ENCODE measurements at places on chromosomes 12 and 14.

- DNase-seq, result no peak
These were observed 36.9 kb upstream of the AP4S1 start for GRCh38 chr14:30988509-30988908.

DNA sequence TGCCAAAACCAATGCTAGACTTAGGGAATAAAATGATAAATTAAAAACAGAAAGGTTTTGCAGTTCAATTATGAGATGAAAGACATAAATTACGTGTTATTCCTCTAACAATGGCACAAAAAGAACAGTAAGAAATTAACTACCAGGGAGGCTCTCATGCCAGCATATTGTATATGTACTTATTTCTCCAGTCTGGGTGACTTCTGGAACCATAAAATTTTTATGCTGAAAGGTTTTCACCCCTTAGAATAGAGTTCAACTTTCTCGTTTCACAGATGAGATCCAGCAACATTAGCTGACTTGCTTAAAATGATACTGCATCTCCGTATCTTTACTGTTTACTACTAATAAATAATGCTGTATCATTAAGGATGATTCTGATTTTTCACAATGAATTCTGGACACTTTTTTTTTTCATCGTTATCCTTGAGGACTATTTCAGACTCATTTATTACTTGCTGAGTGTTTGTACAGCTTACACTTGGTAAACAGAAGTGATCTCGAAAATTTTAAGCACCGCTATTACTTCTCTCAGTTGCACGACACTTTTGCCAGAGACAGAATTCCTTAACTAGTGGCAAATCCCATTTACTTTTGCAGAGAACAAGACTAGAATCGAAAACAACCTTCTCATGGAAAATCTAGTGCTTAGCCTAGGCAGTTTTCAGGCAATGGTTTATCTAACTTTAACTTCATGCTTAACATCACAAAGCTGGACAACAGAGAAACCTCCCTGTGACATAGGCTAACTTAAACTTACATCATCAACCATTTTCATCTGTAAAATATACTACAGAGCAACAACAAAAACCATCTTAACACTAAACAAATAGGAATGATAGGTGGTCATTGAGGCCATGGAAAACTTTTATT is 2.7 kb downstream of the RSRC2 start:
- DNase-seq, result no peak

- DNase-seq, result no peak
These were observed 10.2 kb upstream of the FLRT2 start for GRCh38 chr14:85519661-85520305.

- no peak for DNase-seq
These were observed 440.3 kb upstream of the RGS6 start for GRCh38 chr14:71491931-71492330.

GRCh38 chr14:97178781-97179180 is 381.6 kb downstream of the VRK1 start:
- DNase-seq, result no peak

DNA sequence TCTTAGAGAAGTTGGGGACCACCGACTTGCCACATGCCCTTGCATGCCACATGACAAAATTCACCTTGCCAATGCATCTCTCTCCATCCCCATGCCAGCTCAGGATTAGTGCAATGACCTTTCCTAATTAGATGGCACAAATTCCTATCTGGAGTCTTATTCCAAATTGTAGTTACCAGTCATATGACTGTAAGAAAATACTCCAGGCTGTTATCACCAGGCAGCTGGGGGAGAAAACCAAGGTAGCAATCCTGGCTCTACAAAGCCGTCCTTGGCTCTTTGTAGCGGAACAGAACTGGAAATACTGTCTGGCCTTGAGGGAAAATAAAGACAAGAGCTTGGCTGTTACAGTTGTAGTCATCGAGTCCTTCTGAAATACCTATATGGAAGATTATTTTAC is 208.5 kb upstream of the DIO2 start:
- DNase-seq, result no peak

DNA sequence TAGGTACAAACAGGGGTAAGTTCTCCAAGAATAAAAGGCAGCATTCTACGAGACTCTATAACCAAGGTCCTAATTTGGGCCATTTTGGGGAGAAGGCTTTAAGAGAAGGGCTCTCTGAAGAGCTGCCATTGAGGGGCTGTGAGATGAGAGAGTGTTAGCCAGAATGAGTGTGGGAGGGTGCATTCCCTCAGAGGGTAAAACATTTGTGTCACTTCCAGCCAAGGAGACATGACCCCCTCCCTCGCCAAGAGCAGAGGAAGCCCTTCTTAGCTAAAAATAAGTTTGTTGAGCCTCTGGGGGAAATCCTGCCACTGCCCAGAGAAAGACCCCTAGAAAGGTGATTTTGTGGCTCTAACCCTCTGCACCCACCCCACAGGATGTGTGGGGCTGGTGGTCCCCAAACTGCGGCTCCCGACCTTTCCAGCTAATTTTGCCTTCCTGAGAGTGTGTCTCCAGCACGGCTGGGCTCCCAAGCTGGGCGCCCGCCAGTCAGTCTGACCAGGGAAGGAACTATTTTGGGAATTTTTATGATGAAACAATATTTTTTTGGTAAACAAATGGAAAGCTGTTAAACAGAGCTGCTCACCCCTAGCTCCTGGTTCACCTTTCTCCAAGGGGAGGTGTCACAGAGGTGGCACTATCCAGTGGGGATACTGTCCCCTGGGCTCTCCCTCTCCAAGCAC is 65.9 kb upstream of the JDP2 start:
- DNase-seq, result no peak

DNA sequence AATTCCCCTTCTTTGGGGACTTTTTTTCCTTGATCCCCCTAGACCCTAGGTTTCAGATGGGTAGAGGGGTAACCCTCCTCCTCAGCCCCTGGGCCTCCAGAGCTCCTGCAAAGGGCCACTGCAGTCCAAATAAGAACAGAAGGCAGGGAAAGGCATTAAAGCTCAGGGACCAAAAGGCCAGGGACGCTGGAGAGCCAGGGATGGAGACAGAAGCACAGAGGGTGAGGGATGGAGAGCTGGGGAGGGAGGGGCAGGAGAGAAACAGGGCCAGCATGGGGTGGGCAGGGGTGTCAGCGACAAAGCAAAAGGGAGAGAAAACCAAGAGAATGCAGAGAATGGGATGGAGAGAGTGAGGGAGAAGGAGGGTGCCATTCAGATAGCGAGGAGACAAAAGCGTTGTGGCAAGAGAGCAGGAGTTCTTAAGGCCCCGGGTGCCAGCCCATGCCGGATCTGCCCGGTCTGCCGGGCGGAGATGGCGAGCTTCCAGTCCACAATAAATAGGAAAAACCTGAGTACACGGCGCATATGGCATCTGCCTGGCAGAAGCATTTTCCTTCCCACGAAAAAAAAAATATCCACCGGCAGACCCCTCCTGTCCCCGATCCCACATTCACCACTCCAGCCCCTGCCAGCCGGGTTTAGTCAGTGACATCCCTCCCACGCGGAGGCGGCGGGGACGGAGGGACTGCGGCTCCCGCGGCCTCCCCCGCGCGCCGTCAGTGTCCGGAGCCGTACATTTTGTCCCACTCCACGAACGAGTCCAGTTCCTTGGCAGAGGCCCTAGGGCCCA is 28.6 kb downstream of the FIGNL2 start:
- DNase-seq, result no peak

- peak; percentile 31 for DNase-seq
These were observed 150.6 kb upstream of the AEBP2 start for GRCh38 chr12:19288603-19289244.

DNA sequence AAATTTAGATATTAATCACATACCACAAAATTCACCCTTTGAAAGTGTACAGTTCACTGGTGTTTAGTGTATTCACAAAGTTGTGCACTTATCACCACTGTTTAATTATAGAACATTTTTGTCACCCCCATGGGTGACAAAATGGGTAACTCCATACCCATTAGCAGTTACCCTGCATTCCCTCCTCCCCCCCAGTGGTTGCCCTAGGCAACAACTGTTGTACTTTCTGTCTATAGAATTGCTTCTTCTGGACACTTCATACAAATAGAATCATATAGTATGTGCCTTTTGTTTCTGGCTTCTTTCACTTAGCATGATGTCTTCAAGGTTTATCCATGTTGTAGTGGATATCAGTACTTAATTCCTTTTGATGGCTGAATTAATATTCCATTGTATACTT is 52.7 kb downstream of the FBXO34 start:
- no peak for DNase-seq

DNA sequence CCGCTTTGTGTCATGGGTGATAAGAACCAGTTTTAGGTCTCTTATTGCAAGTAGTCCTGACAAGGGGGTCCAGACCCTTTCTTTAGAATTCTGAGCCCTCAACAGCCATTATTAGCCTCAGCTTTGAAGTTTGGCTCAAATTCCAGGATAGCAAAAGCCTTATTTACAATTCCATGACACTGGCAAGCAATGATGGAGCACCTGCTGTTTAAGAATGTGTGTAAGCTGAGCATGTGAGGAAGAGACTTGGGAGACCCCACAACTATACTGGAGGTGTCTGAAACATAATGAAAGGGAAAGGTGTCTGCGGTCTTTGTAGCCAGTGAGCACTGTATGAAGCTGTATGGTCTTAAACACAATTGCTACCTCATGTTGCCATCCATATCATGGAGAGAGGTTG is 119.8 kb downstream of the TBX5 start:
- no peak for DNase-seq

DNA sequence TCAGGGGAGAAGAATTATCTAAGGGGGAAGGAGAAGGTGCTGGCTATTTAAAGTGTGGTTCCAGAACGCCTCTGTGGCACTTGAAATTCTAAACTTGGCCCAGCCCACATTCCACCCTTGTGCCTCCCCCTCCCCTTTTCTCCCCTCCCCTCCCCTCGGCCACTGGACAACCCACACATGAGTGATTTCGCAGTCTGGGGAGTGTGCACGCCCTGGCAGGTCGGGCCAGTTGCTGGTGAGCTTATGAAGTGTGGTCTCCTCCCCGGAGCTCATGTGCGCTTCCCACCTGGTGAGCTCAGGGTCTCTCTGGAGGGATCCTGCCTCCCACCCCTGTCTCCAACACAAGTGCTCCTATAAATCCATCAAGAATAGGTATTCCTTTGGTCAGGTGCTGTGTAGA is at the start of gene SLC6A13:
Gene SLC6A13, minus strand, starts transcription at position 20 of the 400 bp plus-strand sequence. CDS start 2,784 bp downstream, outside the sequence.
- DNase-seq, result no peak

GRCh38 chr12:54650409-54650808 is 2.2 kb upstream of the DCD start:
- DNase-seq, result no peak

- DNase-seq, result no peak
These were observed 53.8 kb downstream of the MIS18BP1 start for GRCh38 chr14:45199230-45199629.

GRCh38 chr14:32627545-32628298 is 298.6 kb downstream of the AKAP6 start:
- DNase-seq, result no peak

DNA sequence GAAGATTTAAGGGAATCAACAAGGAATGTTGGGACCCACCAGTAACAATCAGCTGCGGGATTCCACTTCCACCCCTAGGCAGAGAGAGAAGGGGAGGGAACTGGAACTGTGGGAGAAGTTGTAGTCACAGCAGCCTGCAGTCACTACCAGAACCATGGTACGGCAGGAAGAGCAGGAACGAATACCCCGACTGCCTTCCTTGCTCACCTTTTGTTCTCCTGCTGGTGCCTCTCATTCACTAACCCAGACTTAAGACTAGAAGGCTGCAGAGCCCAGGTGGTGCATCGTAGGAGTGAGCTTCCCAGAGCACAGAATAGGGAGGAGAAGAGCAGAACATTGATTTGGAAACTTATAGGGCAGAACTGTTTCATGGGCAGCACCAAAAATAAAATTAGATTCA is 154.2 kb downstream of the DYRK2 start:
- DNase-seq, result no peak

DNA sequence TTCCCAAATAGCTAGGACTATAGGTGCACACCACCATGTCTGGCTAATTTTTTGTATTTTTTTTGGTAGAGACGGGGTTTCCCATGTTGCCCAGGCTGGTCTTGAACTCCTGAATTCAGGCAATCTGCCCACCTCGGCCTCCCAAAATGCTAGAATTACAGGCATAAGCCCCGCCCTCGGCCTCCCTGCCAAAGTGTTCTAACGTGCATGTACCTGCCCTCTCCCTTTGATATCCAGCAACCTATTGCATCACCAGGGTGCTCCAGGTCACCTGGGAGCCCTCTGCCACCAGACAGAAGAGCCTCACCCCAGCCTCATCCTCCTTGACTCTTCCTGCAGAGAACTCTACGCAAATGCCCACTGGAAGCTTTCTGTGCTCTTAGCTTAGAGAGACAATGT is 2.2 kb upstream of the EML1 start:
- DNase-seq, result no peak

DNA sequence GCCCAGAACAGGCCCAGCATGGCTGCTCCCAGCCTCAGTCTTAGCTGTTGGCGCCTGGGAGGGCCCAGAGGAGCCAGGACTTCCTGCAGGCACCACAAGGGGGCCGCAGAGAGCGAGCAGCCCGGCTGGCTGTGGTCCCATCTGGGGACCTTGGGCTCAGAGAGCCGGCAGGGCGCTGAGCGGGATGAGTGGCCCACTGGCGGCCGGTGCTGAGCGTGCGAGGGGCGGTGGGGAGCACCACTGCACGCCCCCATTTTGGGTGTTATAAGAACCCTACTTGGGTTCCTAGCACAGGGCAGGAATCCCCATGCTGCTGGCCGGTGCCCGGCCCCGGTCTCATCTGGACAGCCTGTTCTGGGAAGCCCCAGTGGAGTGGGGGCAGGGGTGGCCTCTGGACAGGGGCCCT is 25.9 kb upstream of the CRIP2 start:
- peak; percentile 75 for DNase-seq

DNA sequence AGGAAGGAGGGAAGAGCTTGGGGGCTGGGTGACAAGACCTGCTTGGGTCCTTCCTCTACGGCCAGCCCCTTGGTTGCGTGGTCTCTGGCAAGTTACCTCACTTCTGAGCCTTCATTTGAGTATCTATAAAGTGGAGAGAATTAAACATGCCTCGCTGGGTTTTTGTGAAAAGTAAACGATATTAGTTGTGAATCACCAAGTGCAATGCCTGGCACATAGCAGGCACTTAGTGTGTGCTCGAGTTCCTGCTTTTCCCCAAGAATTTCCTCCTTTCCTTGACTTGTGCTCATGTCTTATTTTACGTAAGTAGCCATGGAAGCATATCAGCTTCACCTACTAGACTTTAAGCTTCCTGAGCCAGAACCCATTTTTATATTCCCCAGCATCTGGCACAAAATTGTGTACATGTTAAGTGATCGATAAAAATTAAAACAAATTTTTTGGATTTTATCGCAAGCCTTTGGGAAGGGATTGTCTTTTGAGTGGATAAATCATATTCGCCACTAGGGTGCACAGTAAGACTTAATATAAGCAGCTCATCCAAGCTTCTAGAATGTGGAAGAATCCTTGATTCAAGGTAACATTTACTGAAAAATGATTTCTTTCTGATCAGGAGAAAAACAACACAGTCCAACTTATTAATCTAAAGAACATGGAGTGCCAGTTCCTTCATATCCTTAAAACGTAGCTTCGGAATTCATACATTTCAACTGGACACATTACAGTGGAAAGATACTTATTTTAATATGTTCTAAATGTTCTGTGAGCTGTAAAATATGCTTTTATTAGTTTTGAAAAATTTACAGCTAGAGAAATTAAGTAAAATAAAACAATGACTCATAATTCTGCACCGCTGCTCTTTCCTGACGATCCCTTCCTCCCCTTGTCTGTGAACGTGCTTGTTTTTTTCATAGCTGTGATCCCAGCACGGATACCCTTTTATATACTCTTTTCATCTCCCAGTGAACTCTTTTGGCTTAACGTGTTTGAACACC is 62.0 kb downstream of the SLC25A47 start:
- DNase-seq, result peak; percentile 9

GRCh38 chr12:68944296-68945076 is 11.5 kb upstream of the CPM start:
- DNase-seq, result no peak

- no peak for DNase-seq
These were observed 84.3 kb downstream of the ETNK1 start for GRCh38 chr12:22709292-22709691.

Measured in CD4-positive, alpha-beta T cell treated with Interleukin-17A for 1 hour (primary cell).